ENCODE measurements at places on chromosomes 4 and X.

DNA sequence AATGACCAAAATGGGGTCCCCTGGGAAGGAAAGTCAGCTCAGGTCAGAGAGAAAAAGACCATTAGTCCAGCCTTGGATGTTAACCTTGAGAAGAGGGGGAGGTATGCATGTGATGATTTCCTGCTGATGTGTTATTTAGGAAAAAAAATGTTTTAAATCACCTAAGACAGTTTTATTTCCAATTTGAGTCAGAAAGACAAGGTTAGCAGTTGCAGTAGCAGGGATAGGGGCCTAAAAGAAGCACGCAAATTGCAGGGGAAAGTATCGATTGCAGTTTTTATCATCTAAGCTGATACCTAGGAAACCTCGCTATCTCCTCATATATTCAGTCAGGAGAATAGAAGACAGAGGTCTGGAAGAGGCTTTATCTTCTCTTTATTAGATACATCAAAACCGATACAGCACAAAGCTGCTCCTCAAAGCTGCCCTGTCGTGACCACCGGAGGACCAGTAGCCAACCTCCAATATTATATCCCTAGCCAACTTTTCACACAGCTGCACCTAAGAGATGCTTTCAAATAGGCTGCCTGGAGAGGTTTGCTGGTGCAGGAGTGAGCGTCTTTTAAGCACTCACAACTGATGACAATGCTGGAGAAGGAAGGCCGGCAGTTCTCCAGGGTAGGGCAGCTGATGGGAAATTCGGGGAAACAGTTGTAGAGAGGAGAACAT is 289.4 kb downstream of the INPP4B start:
- DNase-seq = no peak

GRCh38 chrX:8864161-8864560 is 63.0 kb upstream of the FAM9A start:
- DNase-seq = no peak

- peak; percentile 59 for DNase-seq
Measured at GRCh38 chrX:148517176-148517575, 16.8 kb downstream of the AFF2 start.

GRCh38 chr4:11469650-11470437 is 41.1 kb upstream of the HS3ST1 start:
- DNase-seq = no peak

- no peak for DNase-seq
Measured at GRCh38 chr4:121764702-121765367, at the start of gene SMIM43. Gene SMIM43 (minus strand): TSS chr4:121765164. CDS start chr4:121765105, 59 bp downstream.

DNA sequence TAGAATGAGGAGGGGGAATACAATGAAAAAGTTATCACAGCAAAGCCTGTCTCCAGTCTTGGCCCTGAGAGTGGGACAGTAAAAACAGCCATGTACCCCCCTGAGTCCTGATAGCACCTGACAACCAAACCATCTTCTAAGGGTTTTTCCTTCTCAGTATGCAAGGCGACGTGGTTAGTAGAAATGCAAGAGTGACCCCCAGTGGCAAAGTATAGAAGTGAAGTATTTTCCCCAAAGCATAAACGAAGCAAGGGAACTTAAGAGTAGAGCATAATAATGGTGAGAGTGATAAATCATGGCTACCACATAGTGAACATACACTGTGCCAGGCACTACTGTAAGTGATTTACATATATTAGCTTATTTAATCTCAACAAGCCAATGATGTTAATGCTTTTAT is 52.8 kb downstream of the FAM47C start:
- DNase-seq = peak; percentile 43

DNA sequence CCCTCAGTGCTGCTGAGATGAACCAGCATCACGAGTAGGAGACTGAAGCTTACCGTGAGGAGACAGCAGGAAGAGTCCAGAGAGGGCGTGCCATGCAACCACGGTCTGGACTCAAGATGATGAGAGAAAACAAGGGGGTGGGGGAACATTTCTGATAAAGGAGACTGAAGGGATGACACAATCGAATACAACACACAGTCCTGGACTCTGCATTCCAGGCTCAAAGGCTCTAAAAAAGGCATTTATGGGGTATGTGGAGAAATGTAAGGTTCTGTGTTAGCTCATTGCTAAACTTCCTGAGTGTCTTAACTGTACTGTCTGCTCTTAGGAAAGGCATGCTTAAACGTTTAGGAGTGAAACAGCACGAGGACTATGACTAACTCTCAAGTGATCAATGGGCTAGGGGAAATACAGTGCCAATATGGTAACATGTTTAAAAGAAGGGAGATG is 20.6 kb upstream of the IRAK1 start:
- peak; percentile 68 for DNase-seq

Data from MV-4-11 (cell line).